ENCODE measurements at places on chromosomes 13 and 19.

DNA sequence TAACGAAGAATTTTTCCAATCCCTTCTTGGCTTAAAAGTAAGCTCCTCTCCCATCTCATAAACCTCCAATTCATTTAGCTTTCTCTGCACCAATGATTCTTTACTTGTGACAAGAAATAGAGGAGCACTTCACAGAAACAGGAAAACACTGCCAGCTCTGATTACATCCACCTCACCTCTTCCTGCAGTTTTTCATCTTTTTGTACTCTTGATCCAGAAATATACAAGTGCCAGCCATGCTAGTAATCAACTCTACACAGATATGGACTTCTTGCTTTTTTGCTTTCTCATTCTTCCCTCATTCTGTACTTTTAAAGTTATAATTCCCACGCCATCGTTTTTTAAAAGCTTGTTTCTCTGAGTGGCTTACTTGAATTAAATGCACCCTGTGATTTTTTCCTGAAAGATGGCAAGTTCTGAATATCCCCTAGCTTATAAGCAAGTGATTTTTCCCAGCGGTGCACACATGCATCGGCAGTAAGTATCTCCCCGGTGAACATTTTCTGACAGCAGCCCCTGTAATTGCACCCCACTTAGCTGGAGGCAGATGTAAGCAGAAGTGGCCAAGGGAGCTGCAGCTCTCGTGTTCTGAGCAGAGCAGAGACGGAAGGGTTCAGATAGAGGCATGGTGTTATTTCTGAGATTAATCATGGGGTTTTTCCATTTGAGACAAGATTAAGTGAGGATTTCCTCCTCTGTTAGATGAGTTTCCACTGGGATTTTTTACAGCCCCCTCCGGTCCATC is 340.7 kb downstream of the SLC7A1 start:
- no peak for DNase-seq

- no peak for DNase-seq
These were observed 13.4 kb downstream of the LYL1 start for GRCh38 chr19:13089139-13089856.

GRCh38 chr13:71751073-71751472 is 115.9 kb downstream of the DACH1 start:
- no peak for DNase-seq

- DNase-seq, result no peak
These were observed 4.9 kb upstream of the TEX26 start for GRCh38 chr13:30927595-30927994.

GRCh38 chr19:6736169-6736916 is 1.0 kb downstream of the GPR108 start:
- DNase-seq, result peak; percentile 46

DNA sequence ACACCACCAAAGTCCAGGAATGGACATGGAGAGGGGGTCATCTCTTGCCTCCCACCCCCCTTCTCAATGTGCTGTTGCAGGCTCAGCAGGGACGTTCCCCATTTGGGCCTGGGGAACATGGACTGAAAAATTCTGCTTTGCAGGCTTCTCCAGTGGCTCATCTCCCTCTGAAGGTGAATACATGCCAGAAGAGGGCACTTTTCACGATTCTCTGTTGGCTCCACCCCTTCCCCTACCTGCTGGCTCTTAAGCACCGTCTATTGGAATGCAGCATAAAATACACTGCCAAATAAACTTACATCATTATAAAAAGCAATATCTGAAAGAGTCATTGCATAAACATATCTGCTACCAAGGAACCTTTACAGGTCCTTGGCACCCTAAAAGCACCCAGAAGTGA is 35.7 kb downstream of the NHLRC3 start:
- no peak for DNase-seq

DNA sequence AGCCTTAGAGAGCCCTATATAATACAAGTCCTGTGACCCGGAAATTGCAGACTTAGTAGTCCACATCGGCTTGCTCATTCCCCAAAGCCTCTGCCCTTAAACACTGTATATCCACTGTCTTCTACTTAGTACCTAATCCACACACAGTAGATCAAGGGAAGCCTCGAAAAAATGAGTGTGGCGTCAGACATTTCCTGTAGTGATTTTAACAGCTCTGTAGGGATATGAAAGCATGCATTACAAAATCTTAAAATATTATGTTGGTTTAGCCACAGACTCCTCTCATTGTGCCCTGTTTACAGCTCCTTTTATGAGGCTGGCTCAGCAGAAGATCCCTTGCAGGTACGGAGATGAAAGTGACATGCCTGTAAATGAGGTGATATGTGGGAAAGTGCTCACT is 416.3 kb downstream of the LIG4 start:
- DNase-seq, result no peak

- DNase-seq, result no peak
These were observed 385.4 kb upstream of the PRR20A start for GRCh38 chr13:56755181-56755935.

DNA sequence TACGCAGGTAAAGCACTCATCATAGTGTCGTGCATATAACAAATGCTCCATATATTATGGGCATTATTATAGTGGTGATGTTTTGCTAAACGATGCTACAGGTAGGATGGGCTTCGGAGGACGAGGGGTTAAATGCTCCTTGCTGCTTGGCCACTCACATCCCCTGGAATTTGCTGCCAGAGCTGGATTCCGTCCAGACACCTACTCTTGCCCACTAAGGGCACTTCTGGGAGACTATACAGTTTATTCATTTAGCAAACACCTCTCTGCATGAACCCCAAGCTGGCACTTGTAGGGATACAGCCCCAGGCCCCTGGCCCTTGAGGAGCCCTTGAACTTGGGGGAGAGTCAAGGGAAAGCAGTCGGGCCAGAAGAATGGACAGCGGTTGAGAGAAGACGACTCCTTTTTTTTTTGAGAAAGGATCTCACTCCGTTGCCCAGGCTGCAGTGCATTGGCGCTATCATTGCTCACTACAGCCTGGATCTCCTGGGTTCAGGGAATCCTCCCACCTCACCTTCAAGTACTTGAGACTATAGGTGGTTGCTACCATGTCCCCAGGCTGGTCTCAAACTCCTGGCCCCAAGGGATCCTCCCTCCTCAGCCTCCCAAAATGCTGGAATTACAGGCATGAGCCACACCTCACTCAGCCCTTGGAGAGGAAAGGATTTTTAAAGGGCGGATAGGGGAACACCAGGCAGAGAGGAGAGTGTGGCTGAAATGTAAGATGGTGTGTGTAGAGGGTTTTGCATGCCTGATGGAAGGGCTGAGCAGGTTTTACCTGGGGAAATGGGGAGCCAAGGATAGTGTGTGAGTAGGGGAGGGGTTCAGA is 1.1 kb upstream of the MRPL34 start:
- no peak for DNase-seq

DNA sequence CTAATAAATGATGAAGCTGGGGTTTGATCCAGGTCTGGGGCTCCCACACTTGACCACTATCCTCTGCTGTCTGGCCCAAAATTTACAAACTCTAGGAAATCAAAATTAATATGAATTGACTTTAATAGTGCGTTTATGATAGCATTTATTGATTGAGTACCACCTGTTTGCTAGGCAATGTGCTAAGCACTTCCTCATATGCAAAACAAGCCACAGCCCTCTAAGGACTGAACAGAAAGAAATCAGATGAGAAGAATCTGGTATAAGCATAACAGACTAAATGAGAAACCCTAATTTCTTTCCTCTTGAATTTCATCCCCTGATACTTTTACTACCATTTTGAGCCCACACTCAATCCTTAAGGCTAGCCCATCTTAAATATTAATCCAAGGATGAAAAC is 6.6 kb upstream of the MLNR start:
- DNase-seq, result no peak

All from activated CD4-positive, alpha-beta T cell treated with anti-CD3 and anti-CD28 coated beads, Interleukin-2, amount 50 U/mL, for 24 hours (primary cell).